ENCODE measurements at places on chromosomes 4 and X.
A peak's percentile ranks its signal among the peaks of the same experiment; 100 is the strongest.

DNA sequence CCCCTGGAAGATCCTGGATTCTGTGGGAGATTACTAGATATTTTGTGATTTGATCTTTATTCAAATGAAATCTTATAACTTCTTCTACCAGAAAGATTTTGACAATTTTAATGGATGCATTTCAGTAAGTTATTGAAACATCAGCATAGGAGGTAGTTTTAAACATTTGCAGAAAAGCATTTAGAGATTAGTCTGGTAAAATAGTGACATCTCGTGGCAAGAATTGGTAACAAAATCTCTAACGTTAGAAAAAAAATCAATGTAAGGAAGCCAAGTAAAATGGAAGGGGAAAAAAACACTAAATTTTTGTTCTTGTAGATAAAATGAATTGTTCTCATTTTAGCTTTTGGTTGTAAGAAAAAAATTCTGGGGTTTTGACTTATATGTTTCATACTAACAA, 73.3 kb downstream of the TASL start:
- DNase-seq, result peak; percentile 6

DNA sequence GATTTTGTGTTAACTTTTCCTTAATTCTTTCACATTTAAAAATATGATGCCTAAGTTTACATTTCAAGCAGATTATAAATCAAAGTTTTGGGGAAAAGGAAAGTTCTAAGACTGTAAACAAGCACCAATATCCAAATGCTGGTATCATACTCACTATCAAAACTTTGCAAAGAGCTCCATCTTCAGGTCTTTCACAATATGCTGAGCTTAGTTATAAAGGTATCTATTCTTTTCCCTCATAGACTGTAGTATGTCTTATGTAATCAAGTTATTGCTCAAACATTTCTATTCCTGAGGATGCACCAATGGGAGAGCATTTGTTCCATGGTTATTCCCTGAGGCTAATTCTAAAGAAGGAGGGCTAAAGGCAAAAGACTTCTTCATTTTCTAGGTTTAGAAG, 207.9 kb upstream of the FAM241A start:
- DNase-seq, result no peak

DNA sequence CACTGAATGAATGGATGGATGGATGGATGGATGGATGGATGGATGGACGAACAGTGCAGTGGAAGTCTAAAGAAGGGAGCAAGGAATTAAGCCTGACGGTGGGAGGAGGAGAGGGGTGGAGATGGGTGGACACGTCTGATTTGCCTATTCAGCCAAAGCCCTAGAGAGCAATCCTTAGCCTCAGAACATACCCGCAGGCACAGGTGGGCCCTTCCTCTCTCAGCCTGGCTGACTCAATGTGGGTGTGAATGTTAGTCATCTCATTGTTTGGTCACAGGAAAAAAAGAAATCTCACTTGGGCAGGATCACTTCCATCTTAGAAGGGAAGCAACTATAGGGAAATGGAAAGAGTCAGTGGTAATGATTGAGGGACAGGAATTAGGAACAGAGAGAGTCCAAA, 165.9 kb downstream of the PJA1 start:
- DNase-seq, result no peak

DNA sequence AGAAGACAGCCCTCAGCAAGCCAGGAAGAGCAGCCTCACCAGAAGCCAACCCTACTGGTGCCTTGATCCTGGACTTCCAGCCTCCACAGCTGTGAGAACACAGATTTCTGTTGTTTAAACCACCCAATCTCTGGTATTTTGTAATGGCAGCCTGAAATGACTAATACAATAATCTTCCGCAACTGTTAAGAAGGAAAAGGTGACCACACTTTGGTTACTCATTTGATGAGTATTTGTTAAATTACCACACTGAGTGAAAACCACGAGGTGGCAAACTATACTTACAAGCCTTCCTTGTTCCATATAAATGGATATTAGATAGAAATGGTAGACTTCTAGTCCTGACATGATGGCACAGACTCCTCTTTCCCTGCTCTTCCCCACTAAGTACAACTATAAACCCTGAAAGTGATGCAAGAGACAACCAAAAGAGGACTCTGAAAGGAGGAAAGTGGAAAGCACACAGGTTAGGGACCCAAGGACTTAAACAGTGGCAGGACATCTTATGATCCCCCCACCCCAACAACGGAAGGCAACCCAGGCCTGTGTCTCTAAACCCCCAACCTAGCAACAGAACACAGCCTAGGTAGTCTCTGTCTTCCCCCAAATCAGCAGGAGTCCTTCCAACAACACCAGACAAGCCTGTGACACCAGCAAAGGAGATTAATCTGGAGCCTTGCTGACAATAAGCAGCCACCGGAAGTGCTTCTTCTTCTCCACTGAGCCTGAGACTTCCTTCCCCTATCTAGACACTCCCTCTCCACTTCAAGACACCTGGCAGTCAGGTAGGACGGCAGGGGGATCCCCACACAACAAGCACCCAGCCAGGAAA, 12.3 kb downstream of the ZNF182 start:
- DNase-seq, result peak; percentile 4

GRCh38 chrX:27882695-27883094, 74.9 kb downstream of the MAGEB10 start:
- no peak for DNase-seq

- no peak for DNase-seq
These were observed 11.9 kb downstream of the CLRN2 start for GRCh38 chr4:17526695-17527477.

GRCh38 chrX:46626566-46626965, 53.0 kb downstream of the CHST7 start:
- DNase-seq, result peak; percentile 34

- no peak for DNase-seq
These were observed 87.4 kb downstream of the EMCN start for GRCh38 chr4:100430451-100430850.

DNA sequence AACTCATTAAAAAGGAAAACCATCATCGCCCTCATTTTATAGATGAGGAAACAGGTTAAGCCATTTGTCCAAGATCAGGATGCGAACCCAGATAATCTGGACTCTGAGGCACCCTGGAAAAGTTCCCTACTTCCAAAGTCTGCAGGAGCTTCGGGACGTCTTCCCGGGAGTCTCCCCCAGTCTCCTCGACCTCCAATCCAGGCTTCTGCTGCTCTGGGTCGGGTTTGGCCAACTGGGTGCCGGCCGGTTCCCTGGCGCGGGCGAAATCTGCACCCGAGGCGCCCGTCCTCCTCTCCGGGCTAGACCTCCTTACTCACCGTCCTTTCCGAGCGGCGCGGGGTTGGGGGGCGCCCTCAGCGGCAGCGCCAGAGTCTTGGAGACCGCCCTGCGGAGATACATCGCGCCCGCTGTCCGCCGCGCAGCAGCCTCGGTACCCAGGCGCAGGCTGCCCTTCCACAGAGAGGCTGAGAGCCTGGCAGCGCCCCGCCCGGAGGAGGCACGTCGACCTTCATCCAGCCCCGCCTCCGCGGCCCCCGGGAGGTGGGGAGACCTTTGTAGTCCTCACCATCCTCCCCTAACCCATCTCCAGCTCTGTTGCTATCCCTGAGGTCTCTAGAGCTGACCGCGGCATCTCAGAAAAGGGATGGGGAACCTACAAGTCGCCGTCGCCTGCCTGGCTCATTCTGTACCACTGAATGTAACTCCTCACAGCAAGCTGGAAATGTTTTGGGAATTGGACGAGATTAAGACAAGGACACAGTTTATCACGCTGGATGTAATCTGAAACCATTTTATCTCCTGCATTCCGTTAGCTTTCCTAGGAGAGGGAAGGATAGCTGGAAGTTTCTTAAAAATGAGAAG, at the start of gene MGARP:
Gene MGARP, minus strand, starts transcription at position 466 of the 861 bp plus-strand sequence. Its CDS starts 67 bp downstream, at position 399.
- DNase-seq, result no peak

DNA sequence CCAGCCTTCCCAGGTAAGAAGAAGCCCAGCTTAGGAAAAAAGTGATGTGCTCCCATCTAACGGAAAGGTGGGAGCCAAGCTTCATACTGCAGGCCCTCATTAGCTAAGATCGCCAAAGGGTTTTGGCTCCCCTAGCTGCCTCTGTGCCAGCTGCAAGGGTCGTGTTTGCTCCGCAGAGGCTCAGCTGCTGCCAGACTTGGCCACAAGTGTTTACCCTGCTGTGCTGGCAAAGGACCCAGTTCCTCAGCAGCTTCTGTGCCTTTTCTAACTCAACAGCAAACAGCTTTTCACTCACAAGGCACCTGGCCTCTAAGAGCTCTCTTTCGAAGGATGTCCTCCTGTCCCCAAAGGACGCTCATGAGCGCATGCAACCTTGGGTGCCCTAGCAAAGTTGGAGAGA, 12.2 kb upstream of the VMA21 start:
- no peak for DNase-seq

GRCh38 chr4:2194496-2194895, 47.4 kb downstream of the HAUS3 start:
- no peak for DNase-seq

DNA sequence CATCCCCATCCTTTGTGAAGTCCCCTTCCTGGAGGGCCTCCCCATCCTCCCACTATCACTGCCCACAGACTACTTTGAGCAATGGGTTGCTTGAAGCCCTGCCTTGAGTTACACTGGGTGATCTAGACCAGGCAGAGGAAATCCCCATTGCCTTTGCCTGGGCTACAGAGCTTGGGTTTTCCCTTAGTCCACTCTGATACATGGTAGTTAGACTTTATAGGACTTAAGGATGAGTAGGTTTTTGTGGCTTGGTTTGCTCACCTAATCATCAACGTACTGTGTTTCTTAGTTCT, 56.6 kb downstream of the TMEM131L start:
- peak; percentile 66 for DNase-seq

DNA sequence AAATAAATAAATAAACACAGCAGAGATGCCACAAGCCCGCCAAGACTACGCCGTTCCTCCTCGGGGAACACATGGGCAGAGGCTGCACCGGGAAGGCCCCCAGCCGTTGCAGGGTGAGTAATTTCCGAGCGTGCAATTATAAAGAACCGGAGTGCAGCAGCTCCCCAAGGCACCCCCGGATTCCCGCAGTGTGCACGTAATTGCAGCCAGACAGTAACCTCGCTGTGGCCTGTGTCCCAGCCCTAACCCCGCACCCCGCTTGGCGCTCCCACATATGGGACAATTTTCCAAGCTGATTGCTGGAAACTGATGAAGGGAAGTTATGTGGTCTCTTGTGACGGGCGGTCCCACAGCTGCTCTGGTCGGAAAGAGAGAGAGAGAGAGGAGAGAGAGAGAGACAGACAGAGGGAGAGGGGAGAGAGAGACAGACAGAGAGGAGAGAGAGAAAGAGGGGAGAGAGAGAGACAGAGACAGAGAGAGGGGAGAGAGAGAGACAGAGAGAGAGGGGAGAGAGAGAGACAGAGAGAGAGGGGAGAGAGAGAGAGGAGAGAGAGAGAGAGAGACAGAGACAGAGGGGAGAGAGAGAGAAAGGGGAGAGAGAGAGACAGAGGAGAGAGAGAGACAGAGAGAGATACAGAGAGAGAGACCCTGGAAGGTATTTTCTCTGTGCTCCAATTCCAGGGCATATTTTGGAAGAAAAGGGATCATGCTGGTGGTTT, 275.4 kb downstream of the SHOX start:
- no peak for DNase-seq

DNA sequence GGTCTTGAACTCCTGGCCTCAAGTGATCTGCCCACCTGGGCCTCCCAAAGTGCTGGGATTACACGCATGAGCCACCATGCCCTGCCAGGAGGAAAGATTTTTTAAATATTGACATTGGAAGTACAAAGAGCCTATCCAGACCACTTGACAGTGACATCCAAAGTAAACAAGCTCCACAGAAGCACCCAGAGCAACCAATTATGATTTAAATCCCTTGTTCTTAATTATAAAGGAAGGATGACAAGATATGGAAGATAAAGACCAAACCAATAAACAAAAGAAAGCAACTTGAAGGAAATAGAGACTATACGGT, 27.7 kb upstream of the RPL34 start:
- no peak for DNase-seq

- no peak for DNase-seq
These were observed 36.0 kb upstream of the ARSJ start for GRCh38 chr4:114015444-114015899.

DNA sequence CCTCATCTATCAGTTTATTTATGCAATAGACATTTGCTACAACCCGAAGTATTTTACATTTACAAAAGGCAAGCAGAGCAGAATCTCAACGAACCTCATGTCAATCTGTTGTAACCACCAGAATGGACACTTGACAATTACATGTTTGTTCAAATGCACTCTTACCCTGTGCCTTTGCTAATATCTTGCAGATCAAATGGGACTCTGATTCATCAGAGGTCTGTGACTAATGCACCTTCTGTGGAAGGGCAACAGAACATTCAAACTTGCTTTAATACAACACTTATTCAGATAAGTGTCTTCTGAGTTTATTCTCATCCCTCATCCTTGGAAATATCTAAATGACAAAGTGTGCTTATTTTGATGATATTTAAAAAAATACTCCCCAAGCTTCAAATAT, 644.7 kb upstream of the PCDH10 start:
- DNase-seq, result no peak

DNA sequence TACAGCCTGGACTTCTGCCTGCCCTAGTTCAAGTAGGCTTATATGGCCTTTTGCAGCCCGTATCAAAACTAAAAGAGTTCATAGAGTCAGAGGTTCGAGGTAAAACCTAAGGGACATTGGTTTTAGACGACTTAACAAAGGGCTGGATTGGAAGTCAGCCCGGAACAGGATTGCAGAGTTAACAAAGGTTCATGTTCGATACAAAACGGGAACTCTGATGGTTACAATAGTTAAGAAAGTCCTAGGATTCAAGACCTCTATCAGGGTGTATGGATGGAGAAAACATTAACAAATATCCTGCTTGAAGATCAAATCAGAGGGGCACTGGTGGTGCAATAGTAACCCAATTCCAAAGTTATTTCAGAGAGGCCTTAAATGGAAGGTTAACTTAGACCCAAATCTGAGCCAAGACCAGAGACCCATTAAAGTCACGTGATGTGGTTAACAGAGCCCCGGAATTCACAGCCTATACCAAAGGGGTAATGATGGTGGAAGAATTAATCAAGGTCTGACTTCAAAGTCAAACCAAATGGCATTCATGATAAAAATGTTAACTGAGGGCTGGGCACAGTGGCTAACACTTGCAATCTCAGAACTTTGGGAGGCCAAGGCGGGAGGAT, 656 bp upstream of the ZNF630 start:
- no peak for DNase-seq

- DNase-seq, result peak; percentile 4
These were observed 714.2 kb downstream of the RPA4 start for GRCh38 chrX:97597954-97598353.

DNA sequence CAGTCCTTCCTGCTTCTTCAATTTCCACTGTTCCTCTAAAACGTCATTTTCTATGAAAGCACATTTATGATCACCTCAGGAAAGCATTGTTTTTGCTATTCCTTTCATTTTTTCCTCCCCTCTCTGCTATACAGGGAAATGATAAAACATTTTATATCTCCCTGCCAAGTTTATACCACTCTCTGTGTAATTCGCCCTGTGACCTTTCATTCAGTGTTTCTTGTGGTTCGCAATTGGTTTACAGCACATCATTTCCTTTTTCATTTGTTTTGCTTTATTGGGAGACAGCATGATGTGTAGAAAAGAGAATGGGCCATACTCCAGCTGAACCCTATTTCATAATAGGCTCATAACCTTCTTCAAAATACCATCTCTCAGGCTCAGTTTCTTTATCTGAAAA, 99.9 kb upstream of the RAPGEF2 start:
- no peak for DNase-seq

GRCh38 chrX:10660171-10660570, 39.8 kb upstream of the MID1 start:
- no peak for DNase-seq
